ENCODE measurements at places on chromosomes 13 and 19. TPM values are rescaled to one million over a fixed set of nuclear protein-coding genes. Genes with fewer than 3 reads are reported as not detected.

FAM216B gene
- not detected for total RNA-seq

SPART gene
- 16.6 TPM for total RNA-seq

ZNF260 gene
- 8.6 TPM for total RNA-seq

FAM98C gene
- total RNA-seq: 21.0 TPM

CRB3 gene
- 1.1 TPM for total RNA-seq

LGALS14 gene
- total RNA-seq: not detected
